EH (cell line): ENCODE measurements at places on chromosomes 7 and 10.

DNA sequence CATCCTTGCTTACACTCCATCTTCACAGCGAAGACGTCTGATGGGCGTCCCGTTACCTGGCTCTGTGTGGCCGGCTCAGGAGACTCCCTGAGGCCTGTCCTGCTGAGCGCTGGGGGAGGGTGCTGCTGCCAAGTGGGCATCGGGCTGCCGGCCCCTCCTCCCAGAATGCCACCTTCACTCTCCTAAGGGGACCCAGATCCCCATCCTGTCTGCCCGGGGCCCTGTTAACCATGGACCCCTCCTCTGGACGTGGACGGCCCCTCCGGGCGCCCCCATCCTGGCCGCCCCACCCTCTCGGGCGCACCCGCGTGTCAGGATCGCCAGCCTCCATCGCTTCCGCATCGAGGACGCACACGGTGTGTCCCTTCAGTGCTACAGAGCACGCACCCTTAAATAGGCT is 7.3 kb upstream of the FOXL3 start:
- DNase-seq, result no peak

GRCh38 chr10:15084502-15084922 is 4.1 kb downstream of the ACBD7 start:
- peak; percentile 98 for DNase-seq

GRCh38 chr10:127908106-127908958 is 1.4 kb downstream of the PTPRE start:
- DNase-seq, result no peak

DNA sequence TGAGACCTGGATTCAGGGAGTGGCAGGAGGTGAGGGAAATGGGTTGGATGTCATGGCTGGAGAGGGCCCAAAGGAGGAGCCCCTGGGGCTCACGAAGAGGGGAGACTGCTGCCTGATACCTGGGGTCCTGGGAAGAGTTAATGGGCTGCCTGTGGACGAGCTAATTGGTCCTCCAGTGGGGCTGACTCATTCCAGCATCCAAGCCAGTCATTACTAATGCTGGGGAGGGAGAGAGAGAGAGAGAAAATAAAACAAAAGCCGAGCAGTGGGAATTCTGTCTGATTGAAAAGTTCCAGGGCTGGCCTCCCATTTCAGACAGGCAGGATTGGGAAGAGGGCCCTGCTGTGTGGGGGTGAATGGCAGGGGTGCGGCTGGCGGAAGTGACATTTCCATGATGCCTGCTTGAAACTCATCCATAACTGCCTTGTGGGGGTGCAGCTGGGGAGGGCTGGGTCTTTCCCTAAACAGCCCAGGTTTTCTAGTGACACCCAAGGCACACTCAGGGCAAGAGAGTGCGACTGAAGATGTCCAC is 297.8 kb downstream of the RPS24 start:
- peak; percentile 84 for DNase-seq

GRCh38 chr7:26858241-26858715 is 6.1 kb downstream of the SKAP2 start:
- DNase-seq, result no peak
